ENCODE measurements at places on chromosomes 6 and 20.
A peak's percentile ranks its signal among the peaks of the same experiment; 100 is the strongest.

- no peak for DNase-seq
Measured at GRCh38 chr20:38216201-38216600, 44.3 kb downstream of the KIAA1755 start.

DNA sequence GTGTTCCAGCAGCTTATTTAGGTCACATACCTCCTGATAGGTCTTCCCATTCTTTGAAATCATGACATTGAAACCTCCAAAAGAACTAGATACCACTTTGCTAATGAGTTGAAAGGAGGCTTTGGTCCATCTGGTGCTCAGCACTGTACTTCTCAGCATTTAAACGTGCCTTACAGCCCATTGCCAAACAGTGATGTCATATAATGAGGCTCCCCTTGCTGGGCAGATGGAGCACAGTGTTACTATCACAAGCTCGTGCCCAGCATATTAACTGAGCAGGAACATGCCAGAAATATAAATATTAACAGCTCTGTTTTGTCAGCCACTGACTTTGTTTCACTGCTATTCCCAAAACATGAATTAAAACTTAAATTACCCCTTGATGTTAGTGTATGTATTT lies 25.5 kb upstream of the MAPK13 start:
- DNase-seq = no peak

GRCh38 chr6:161257793-161258457 lies 15.9 kb downstream of the AGPAT4 start:
- no peak for DNase-seq

- DNase-seq = no peak
Measured at GRCh38 chr6:3546121-3546520, 89.3 kb upstream of the SLC22A23 start.

DNA sequence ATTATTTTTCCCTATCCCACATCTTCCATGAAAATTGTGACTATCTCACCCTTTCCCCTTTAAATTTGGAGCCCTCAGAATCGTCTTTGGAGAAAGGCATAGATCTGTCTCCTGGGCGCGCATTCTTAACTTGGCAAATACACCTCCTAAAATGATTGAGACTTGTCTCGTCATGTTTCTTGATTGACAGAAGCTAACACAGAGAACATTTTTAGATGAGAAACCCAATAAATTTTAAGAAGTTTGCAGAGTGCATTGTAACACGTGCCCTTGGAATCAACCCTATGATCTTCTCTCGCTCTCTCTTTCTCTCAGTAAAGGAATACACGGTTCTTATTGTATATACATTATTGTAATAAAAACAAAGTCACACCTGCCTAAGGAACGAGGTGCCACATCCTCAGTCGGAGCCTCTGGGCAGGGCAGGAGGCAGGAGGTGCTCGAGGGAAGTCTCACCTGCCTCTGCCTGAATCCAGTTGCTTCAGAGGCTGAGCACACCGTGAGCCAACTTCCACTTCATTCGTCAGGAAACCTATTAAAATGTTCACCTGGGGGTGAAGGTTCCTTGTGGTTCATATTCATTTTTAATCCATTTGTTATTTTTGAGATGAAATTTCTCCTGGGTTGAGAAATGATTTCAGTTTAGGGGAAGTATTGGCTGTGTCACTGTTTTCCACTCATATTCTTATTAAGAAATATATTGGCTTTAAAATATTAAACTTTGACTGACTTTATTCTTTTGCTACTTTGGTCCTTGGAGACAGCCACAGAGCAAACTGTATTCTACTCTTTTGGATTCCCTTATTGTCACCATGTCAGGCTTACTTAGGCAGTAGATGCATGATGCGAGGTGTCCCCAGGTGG lies 90.5 kb upstream of the THBS2 start:
- DNase-seq = no peak

DNA sequence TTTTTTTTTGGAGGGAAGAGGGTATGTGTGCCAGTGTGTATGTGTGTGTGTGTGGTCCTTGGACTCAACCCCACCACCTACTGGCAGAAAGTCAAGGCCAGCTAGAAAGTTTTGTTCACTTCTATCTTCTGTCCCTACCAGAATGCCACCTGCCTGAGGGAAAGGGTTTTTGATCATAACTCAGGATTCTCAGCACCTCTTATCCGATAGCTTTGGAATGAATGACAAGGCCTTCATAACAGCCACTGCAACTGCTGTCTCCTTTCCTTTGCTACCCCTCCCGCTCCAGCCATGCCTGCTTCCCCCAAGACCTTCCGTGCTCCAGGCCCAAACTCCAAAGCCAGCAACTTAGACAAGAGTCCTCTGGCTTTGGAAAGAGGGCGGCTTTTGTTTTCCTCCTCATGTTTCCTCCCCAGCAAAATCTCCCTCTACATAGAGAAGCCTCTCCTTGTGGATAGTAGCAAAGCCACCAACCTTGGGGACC lies 18.7 kb downstream of the BTN3A1 start:
- DNase-seq = no peak

- no peak for DNase-seq
Measured at GRCh38 chr6:53159558-53159957, 10.9 kb upstream of the GCM1 start.

DNA sequence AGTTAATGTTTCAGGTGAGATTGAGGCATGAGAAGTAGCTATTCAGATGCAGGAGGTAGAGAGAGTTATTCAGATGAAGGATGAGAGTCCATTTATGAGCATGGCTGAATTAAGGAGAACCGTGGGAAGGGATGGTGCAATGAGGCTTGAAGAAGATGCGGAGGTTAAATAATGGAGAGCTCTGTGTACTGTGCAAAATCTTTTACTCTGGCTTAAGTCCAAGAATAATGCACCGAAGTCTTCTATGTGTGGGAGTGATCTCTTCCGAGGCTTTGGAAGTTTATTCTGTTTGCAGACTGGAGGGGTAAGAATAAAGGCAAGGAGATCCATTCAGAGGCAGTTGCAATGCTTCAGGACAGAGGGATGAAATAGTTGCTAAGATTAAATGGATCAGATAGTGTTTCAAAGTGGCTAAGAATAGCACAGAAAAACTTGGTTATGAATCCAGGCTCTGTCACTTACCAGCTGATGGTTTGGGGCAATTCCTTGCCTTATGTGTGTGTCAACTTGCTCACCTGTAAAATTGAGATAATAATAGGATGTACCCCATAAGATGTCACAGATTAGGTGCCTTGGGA lies 467.1 kb downstream of the HDGFL1 start:
- no peak for DNase-seq

GRCh38 chr20:59094576-59094975 lies 52.0 kb upstream of the PRELID3B start:
- DNase-seq = no peak

DNA sequence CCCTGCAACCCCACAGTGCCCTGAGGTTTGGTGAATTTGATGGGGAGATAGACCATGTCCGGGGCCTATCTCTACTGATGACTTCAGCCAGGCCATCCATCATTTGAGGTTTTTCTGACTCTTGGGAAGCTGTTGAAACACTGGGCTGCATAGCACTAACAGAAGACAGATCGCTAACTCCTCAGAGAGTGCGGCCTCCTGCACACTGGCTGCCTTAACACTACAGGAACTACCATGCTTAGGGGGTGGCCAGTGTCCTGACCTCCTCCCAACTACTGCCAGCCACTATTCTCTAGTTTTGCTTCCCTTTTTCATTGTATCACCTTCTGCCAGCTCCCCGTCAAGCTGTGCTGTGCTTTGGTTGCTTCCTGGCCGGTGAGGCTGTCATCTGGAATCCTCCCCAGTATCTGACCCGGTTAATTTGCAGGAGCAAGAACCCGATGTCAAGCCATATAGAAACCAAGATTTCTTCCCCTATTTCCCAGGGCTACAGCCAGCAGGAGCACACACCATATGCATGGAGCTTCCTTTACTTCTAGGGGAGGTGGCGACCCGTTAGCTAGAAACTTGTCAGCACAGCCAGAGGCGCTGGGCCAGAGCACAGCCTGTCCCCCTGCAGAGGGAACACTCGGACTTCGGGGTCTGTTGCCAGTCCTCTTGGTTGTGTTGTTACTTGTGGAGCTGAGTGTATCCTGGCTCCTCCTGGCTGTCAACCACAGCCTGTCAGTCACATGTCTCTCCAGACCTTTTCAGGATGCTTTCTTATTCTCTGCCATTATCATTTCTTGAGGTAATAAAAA lies 57.3 kb upstream of the TRAF3IP2 start:
- no peak for DNase-seq

DNA sequence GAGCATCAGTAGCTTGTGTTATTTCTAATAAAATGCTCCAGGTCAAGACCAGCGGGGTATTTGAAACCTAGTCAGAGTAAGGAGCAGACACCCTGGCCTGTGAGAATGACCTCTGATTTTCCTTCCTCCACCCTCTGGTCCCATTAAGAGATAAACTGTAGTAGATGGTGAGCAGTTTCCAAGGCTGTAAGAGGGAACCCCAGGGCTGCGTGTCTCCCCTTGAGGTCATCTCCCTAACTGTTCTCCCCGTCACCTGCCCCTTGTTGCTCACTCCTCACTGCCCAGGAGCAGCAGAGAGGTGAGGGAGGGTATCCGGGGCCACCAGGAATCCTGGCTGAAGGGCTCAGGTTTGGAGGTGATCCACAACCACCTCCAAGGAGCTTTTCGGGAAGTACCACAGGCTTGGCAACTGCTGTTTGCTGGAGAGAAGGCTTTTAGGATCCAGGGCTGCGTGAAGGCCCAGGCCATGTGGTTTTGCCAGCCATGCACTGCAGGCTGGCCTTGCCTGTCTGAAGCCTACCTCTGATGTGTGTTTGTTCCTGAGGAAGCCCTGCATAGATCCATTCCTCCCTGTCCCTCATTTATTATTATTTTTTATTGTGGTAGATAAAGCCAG lies 62.5 kb downstream of the RREB1 start:
- DNase-seq = peak; percentile 18

DNA sequence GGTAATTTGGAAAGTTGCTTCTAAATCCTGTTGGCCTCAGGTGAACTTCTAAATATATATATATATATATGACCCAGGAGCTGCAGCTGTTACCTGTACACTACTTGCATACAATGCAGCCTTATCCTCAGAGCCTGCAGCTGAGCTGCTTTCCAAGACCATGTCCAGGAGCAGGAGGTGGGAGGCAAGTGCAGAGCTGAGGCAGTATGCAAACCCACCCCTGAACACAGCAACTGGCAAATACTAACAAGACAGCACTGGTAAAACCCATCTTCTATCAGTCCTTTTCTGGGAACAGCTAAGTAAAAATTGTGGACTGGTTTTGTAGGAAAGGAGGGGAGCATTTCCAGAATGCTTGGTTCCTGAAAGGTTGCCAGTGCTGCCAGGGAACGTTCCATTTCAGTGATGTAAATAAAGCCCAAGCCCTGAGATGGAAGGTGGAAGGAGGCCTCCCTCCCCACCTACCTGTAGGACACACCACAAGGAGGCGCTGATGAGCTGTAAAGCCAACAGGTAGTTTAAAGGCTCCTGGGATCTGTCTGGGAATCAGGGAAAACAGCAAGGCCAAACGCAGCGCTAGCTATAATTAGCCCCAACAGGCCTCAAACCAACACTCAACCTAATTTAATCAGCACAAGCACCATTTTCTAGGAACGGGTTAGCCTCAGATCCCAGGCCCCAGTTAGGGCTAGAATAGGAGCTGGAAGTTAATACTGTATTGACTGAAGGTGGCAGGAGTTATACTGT lies 93.8 kb upstream of the MAP7 start:
- peak; percentile 92 for DNase-seq

- DNase-seq = no peak
Measured at GRCh38 chr20:39452583-39453340, 490.6 kb downstream of the DHX35 start.

DNA sequence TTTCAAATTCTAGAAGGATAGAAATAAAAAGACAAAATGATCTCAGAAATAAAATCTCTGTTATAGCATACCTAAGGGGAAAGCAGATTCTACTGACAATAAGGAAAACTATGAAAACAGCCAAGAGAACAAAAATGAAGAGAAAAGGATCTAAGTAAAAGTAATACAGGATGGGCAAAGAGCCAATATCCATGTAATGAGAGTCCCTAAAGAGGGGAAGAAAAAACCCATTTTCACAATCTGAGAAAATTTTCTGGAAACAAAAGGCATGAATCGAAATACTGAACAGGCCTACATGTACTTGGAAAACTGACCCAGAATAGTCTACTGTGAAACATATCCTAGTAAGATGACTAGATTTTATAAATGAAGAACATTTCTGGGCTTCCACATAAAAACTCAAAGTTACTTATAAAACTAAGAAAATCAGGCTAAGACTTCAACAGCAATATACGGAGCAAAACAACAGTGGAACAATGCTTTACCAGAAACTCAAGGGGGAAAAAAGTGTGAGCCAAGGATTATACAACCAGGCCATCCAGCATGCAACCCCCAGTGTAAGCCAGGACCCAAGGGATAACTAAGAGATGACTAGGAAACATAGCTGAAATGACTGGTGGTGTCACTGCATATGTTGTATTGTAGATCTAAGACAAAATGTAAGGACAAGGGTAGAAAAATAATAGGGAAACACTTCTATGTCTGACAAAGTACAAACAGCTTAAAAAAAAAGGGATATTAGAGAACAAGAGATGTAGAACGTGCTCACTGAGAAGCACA lies 10.2 kb downstream of the NAPB start:
- DNase-seq = no peak

DNA sequence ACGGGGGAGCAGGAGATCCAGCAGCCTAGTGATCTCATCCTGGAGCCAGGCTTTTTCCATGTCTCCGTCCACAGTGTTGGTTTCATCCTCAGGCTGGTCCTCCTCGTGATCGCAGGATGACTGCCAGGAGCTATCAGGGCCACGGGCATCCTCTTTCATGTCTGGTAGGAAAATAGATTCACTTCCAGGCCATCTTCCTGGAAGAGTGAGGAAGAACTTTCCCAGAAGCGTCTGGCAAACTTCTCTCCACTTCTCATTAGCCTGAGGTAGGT lies 15.3 kb upstream of the SLC9A8 start:
- DNase-seq = no peak

GRCh38 chr6:139422105-139423036 lies 47.9 kb upstream of the CITED2 start:
- DNase-seq = no peak

GRCh38 chr20:43554369-43554768 lies 4.5 kb upstream of the SGK2 start:
- DNase-seq = no peak

GRCh38 chr6:41546866-41547798 lies 951 bp downstream of the FOXP4 start:
- peak; percentile 67 for DNase-seq

DNA sequence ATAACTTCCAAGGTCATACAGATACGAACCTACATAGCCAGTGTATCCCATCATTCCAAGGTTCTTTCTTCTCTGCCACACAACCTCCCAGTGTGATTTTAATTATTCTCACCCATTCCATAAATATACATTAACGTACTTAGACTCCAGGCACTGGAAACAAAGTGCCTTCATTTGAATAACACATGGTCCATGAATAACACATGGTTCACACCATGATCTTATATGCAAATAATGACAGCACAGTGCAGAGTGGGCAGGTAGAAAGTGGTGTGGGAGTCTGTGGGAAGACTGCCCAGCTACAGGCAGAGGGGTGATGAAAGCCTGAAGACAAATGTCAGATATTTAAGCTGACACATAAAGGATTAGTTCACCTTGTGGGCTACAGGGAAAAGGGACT lies 425.2 kb downstream of the HACE1 start:
- no peak for DNase-seq

- DNase-seq = no peak
Measured at GRCh38 chr20:47315339-47316056, 41.0 kb downstream of the ZMYND8 start.

GRCh38 chr20:1993986-1994385 lies at the start of gene PDYN:
Gene PDYN (minus strand): TSS chr20:1994058. CDS start chr20:1983084, 10,974 bp downstream.
- DNase-seq = peak; percentile 15

- no peak for DNase-seq
Measured at GRCh38 chr6:78400076-78400475, 467.3 kb upstream of the IRAK1BP1 start.

GRCh38 chr6:17884498-17885478 lies 102.6 kb downstream of the KIF13A start:
- no peak for DNase-seq

GRCh38 chr6:96391776-96392360 lies 129.7 kb upstream of the UFL1 start:
- no peak for DNase-seq

All from activated CD8-positive, alpha-beta memory T cell treated with anti-CD3 and anti-CD28 coated beads, Interleukin-2, amount 50 U/mL, for 48 hours (primary cell).